Stimulated activated effector memory CD8-positive, alpha-beta T cell treated with anti-CD3 and anti-CD28 coated beads, Interleukin-12 subunit alpha, Interleukin-12 subunit beta, amount 100 ng/mL, for 72 hours (primary cell): ENCODE measurements at places on chromosomes 11 and 22.
A peak's percentile ranks its signal among the peaks of the same experiment; 100 is the strongest.

DNA sequence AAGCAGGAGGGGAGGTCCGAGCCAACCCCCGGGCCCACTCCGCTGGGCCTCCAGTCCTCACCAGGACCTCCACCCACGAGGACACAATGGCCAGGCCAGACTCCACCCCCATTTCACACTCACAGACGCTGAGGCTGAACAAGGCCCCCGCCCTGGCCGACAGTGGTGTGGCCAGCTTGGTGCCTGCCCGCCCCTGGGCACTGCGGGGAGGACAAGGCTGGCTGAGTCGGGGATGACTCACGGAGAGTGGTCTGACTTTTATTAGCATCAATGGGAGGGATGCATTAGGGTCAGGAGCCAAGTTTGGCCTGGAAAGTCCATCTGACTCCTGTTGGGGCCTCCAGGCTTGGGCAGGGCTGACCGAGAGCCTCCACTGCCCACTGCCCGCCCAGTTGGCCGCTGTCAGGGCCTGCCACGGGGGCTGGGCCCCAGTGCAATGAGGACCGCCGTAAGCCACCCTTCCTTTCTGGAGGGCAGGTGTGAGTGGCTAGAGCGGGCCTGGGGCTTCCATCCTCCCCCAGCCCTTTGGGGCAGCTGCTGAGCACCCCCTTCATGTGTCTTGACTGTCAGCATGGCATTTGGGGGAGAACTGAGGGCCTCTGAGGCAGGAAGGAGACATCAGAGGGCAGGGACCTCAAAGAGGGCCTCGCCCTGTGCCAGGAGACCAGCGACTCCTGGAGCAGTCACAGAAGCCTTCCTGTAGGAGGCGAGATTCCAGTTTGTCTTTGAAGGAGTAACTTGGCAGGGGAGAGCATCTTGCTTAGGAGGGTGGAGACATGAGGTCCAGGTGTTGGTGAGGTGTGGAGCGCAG is 10.6 kb downstream of the TSPAN32 start:
- DNase-seq: no peak

- DNase-seq: no peak
Measured at GRCh38 chr11:106281455-106282173, 204.2 kb downstream of the AASDHPPT start.

- DNase-seq: no peak
Measured at GRCh38 chr22:44554411-44554810, 56.4 kb upstream of the RTL6 start.

DNA sequence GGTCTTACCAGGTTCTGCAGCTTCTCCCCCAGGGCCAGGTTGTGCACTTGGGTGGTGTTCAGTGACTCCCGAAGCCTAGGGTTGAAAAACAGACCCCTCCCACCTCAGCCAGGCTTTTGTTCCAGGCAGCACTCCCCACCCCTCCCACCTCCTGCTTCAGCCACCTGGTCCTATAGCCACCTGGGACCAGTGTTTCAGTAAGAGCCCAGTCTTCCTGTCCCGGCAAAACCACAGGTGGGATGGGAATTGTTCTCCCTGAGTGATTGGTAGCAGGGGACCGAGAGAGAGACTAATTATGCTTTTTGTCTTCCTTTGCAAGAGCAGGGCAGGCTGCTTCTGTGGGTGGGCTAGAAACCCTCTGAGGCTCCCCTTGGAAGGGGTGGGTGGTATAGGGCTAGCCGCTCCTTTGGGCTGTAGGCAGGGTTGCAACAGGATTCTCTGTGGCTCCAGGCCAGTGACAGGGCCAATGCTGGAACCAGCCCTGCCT is 8.5 kb upstream of the NAALADL1 start:
- DNase-seq: no peak

- no peak for DNase-seq
Measured at GRCh38 chr11:68722143-68722542, 29.2 kb downstream of the TESMIN start.

DNA sequence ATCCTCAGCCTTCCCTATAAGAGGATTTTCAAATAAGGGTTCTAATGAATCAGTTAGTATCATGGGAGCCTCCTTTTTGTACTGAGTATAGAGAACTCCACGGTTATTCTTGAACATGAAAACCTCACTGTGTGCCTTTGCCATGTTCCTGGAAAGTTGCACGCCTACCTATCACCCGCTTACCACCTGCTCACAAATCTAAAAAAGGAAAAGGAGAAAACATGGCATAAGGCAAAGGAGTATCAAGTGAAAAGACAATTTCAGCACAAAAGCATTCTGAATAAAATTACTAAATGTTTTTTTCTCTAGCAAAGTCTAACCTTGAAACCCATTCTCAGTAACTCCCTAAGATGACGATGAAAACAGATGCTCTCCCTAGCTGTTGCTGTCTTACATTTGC is 511.8 kb upstream of the API5 start:
- DNase-seq: no peak

DNA sequence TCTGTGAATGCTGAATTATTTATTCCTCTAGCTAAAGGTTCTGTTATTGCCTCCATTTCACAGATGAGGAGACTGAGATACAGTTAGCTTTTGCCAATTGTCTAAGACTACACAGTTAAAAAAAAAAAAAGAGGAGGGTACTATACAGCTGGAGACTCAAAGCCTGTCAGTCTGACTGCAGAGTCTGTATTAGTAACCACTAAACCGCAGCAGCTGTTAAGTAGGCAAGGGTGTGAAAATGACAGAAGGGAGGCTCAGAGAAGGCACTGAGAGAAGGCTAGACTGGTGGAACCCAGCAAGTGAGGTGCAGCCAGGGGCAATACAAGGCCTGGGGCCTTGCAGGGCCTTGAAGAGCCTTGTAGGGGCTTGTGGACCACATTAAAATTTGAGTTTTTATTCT is 181.2 kb downstream of the CSNK2A3 start:
- DNase-seq: peak; percentile 51

DNA sequence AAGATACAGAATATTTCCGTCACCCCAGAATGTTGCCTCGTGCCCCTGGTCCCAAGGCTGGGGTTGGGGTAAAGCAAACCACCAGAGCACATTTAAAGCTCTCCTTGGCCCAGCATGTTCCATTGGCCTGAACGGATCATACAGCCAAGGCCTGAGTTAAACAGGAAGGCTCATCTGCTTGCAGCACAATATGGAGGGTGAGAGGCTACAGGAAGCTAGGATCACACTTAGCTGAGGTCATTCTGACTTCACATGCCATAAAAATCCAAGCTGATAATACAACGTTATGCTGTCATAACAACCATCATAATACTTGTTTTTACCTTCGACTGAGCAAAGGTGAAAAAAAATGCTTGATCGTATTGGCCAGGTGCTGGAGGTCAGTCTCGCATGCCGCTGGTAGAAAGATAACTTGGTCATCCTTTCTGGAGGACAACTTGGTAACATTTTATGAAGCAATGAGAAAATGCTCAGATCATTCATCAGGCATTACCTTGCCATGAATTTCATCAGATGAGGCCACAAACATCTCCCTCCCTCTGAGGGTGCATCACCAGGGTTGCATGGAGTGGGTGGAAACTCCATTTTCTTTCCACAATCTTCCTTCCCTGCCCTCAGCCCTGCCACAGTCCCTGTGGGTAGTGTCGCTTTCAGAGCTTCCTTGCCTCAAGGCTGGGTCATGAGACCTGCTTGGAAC is 31.9 kb upstream of the RTL6 start:
- no peak for DNase-seq

DNA sequence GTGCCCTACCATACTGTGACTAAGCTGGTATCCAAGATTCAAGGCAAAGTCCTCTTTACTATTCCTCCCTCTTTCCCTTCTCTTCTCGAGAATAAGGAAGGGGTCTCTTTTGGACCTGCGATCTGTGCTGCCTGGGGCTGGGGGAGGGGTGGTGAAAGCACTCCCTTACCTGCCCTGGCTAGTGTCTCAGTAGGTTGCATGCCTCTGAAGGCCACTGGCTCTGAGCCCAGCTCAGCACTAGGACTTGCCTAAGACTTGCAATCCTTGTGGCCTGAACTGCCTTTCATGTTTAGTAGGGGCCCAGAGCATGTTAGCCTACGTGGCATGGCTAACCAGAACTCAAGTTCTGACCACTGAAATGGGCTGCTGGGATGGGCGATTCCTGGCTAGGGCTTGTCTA is 13.0 kb upstream of the REXO2 start:
- DNase-seq: no peak

DNA sequence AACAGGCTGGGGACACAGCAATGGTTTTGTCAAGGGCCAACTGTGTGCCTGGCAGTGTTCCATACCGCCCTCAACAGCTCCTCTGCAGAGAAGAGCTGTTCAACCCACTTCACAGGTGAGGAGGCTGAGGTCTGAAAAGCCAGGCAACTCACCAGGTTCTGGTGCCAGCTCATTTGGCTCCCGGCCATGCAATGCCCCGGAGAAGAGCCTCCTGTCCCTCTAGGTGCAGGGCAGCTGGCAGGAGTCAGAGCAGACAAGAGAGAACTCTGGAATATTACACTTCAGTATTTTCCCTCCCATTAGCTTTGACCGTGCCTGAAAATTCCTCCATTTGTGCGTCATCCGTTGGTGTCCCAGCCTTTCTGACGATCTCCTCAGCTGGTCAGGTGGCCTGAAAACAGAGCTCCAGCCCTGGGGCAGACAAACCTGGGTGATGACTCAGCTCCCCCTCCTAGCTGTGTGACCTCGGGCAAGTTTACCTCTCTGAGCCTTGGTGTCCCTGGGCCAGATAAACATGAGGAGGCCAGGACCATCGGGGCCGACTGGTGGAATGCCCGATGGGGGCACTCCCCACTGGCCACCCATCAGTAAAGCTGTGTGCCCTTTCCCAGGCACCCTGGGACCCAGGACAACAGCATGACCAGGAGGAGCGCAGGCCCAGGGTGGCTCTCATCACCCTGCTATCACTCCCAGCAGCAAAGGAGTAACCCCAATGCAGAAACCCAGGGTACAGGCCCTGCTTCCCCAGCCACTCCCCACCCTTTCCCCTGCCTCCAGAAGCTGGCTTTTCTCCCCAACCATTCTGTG is 9.6 kb upstream of the C1QTNF6 start:
- DNase-seq: no peak

DNA sequence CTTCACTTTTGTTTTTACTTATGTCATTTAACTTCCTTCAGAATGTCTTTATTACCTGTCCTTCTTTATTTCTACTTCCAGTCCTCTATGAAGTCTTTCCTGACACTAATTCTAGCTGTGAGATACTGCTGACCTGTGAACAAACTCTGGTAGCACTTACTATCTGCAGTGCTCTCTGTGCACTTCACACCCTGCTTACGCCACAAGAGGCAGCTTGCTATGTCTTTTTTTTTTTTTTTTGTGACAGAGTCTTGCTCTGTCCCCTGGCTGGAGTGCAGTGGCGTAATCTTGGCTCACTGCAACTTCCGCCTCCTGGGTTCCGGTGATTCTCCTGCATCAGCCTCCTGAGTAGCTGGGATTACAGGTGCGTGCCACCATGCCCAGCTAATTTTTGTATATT is 10.7 kb downstream of the STIM1 start:
- DNase-seq: no peak

GRCh38 chr11:2737866-2738265 is 38.1 kb upstream of the KCNQ1OT1 start:
- DNase-seq: no peak

GRCh38 chr11:116692318-116693101 is 80.3 kb downstream of the BUD13 start:
- DNase-seq: peak; percentile 45

DNA sequence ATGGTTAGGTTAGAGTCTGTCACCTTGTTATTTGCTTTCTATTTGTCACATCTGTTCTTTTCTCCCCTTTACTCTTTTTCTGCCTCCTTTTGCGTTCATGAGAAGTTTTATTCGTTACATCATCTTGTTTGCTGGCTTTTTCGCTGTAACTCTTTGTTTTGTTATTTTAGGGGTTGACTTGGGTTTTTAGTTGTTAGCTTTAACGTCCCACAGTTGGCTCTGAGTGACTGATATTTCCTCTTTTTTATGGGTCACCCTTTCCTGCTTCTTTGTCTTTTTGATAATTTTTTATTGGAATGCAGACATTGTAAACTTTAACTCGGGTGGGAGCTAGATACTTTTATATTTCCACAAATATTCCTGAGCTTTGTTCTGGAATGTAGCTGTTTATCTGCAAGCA is 13.3 kb upstream of the TNNT3 start:
- no peak for DNase-seq

DNA sequence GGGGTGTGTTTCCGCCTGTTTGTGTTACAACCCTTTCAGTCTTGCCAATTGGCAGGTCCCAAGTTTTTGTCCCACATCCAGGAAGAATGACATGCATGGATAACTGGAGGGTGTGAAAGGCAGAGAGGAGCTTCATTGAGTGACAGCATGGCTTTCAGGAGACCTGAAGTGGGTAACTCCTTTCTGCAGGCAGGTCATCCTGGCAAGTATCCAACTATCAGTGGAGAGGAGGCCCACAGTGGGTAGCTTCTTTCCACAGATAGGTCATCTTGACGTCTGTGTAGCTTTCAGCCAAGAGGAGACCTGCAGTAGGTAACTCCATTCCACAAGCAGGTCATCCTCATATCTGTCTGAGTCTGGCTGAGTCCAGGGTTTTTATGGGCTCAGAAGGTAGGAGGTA is 1268.8 kb upstream of the CNTN5 start:
- DNase-seq: no peak

- no peak for DNase-seq
Measured at GRCh38 chr11:114025329-114025907, 34.1 kb upstream of the ZBTB16 start.

DNA sequence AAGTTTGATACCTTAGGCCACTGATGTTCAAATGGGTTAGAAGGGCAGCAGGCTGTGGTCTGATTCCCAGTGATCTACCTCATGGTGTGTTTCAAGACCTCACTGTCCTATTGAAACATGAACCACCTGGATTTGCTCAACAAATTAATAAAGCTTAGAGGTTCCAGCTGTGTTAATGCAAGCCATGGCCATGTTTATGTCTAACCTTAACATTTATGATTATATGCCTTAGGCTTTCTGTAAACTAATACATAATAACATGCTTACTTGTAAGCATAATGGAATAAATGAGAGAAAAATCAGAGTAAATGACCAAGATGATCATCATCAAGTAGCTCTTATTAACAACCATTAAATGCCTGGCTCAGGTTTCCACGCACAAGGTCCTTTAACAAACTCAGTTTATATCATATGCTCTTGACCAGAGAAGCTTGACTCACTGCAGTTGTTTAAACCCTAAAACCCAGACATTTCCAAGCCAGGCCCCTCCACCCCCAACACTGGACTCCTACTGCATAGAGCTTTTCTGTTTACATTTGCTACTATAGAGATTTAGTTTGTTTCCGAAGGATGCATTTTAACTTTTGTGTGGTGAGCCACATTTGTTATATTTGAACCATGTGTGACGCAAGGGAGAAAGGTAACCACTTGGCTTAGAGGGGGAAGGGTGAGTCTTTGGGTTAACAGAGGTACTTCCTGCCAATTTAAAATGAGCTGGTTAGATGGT is 43.7 kb downstream of the KREMEN1 start:
- no peak for DNase-seq

- DNase-seq: peak; percentile 69
Measured at GRCh38 chr11:126355926-126356897, 726 bp downstream of the ST3GAL4 start.

GRCh38 chr11:119361941-119362725 is 15.6 kb upstream of the MFRP start:
- no peak for DNase-seq

GRCh38 chr11:8066036-8066910 is 14.7 kb upstream of the TUB start:
- DNase-seq: no peak
